ENCODE measurements at places on chromosomes 5 and 9.
A peak's percentile ranks its signal among the peaks of the same experiment; 100 is the strongest.

DNA sequence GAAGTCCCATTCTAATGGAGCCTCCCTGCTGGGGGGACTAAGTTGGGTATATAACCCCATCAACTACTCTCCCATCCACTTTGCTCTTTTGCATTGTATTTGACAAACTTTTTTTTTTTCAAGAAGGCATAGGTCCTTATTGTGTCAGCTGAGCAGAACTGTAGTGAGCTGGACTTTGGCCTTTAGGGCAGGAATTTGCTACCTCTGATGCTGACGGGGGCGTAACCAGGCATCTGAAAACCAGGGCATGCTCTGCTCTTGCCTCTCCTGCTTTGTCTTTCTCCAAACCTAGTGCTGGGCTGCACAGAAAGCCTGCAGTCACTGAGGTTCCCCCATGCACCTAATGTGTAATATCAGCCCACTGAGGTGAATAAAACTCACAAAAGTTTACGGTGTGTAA lies 49.0 kb downstream of the MSX2 start:
- no peak for DNase-seq

- DNase-seq, result no peak
Observed at GRCh38 chr5:150489360-150490295, 18.3 kb upstream of the NDST1 start.

- no peak for DNase-seq
Observed at GRCh38 chr9:87685871-87686519, 39.9 kb upstream of the CTSL start.

DNA sequence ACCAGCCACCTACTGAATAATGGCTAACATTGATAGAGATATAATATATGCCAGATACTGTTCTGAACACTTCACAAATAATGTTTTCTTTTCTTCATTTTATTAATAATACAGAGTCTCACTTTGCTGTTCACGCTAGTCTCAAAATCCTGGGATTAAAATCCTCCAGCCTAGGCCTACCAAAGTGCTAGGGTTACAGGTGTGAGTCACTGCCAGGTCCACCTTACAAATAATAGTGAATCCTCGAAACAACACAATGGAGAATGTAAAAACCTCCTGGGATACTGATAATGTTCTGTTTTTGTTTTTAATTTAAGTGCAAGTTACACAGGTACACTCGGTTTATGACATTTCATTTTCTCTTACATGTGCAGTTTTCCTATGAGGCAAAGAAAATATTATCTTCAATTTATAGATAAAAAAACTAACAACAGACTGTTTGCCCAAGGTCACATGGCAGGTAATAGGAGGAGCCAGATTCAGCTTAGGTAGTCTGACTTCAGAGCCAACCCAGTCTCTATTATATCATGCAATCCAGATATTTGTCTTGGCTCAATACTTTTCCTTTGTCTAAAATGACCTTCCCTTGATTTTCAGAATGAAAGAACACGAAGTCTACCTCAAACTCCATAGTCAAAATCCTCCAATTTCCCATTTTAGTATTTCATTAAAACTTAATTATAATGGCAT lies 7.8 kb downstream of the ZFR start:
- DNase-seq, result no peak

GRCh38 chr5:130198927-130199326 lies 294.7 kb downstream of the CHSY3 start:
- DNase-seq, result peak; percentile 32

DNA sequence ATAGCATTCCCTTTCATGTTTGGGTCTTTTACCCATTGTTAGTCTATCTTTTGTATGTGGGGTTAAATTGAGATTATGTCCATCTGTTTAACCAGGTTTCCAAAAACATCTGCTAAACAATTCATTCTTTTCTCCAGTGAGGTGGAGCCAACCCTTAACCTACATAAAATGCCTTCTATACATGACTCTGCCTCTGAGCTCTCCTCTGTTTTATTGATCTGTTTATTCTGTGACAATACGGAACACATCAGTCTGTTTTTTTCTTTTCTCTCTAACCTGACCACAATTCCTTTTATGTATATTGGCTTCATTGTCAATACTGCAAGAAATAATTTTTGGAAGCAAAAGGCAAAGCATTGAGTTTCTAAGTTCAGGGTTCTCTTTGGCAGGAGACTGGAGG lies 9.9 kb upstream of the ARL15 start:
- no peak for DNase-seq

- DNase-seq, result peak; percentile 49
Observed at GRCh38 chr5:53170746-53171349, 61.3 kb upstream of the MOCS2 start.

DNA sequence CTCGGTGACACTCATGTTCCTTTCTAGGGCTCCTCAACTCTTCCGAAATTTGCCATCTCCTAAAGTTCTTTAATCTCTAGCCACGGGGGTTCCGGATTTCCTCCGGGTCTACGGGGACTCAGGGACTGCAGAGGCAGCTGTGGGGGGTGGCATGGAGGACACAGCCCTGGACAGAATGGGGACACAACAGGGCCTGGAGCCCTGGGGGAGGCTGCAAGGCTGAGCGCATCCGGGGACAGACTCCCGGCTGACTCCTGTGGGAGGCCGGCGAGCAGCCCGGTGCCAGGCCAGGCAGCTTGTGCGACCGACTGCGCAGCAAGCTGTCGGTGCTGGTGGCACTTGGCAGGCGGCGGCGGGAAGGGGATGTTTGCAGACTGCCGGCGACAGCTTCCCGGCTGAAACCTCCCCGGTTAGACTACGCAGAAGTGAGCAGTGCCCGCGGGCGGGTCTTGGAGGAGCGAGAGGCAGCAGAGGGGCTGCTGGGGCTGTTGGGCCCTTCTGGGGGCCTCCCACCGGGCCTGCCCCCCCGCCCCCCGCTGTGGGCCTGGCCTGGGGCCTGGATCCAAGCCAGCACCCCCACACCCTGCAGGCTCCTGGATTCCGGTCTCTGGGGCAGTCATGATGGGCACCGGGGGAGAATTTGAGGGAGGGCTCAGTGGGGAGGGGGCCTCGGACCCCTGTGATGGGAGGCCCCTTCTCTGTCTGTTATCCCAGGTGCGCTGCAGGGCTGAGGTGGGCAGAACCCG lies 28.7 kb upstream of the UBAC1 start:
- DNase-seq, result no peak
